ENCODE measurements at places on chromosomes 4 and X.

- DNase-seq: no peak
Measured at GRCh38 chr4:45453258-45453853, 670.5 kb downstream of the GABRG1 start.

DNA sequence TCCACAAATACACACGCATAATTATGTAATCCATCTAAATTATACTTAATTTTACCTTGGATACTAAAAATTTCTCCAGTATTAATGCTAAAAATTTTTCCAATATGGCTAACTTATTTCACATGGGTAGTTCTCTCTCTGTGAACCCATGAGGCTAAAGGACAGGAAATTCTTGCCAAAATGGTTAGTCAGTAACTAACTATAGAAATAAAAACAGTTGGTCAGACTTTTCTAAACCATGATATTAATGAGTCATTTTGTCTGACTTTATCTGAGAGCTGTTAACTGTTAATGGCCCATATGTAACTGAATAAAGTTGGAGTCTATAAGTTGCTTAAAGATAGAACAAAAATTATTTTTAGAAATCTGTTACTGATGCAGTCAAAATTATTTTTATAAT, 549.4 kb downstream of the TLL1 start:
- no peak for DNase-seq

- no peak for DNase-seq
Measured at GRCh38 chrX:53280331-53281320, 758 bp downstream of the IQSEC2 start.

GRCh38 chrX:54093571-54093970, 49.3 kb upstream of the PHF8 start:
- no peak for DNase-seq

DNA sequence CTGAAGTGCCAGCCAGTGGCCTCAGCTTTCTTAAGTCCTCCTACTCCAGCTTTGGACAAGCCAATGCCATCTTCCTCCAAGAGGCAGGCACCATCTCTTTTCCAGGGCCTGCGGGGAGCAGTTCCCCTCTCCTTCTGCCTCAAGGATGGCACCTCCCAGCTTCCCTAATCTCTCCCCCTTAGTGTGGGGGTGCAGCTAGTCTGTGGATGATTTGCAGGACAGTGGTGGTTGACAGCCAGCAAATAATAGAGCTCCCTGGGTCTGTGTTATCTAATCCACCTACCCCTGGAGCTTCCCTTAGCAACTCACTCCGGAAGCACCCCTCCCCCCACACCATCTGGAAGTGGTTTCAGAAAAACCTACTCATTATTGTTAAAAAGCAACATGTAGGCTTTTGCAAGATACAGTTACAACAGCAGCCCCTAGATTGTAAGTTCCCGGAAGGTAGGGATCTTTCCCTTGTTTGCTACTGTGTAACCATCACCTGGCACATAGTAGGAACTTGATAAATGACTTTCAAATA, 247.1 kb downstream of the BCOR start:
- no peak for DNase-seq

DNA sequence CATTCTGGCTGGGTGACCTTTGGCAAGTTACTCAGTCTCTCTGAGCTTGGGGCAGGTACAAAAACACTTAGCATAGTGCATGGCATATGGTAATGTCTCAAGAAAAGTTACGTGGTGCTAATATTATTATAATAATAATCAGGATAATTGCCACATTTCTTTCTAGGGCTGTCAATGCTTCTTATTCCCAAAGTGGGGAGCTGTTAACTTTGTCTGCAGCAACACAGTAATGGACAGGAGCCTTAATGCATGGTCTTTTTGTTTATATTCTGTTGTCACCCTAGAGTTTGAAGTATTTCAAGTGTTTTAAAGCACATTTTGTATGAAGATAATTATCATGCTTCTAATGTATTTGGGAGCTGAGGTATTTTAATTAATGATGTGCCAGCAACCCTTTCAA, 121.8 kb downstream of the FHIP1A start:
- DNase-seq: no peak

- no peak for DNase-seq
Measured at GRCh38 chr4:61200916-61201526, 895 bp downstream of the ADGRL3 start.

GRCh38 chr4:38202242-38202641, 242.0 kb downstream of the PTTG2 start:
- DNase-seq: no peak

DNA sequence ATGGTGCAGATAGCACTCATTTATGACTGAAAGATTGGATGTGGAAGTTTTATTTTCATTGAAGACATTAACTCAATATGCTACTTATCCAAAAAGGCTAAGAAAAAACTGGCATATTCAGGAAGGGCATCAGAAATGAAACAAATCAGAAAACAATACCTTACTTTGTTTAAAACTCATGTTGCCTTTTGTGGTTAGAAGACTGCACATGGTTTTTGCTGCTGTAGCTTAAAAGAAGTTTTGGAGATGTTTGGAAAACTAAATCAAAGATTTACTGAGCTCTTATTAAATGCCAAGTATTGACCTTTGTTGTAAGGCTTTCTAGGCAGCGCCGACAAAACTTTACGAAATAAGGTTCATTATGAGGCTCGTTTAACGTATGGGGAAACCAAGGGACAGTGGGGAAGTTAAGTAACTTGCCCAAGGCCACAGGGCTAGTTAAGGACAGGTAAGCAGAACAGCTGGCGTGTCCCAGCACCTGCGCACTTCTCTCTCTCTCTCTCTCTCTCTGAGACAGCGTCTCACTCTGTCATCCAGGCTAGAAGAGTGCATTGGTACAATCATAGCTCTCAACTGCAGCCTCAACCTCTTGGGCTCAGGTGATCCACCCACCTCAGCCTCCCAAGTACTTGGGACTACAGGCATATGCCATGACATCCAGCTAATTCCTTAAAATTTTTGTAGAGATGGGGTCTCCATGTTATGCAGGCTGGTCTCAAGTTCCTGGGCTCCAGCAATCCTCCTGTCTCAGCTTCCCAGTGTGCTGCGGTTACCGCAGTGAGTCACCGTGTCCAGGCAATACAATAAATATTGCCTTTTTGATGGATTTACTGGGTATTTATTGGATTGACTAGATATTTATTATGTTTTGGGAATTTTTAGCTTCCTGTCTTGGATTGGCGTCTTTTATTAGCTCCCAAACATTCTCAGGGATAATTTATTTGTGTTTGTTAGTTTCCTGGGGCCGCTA, 16.1 kb downstream of the LRP2BP start:
- DNase-seq: no peak

- DNase-seq: no peak
Measured at GRCh38 chr4:36692586-36692985, 411.2 kb downstream of the DTHD1 start.

- DNase-seq: no peak
Measured at GRCh38 chr4:740656-741282, 35.1 kb downstream of the PCGF3 start.

GRCh38 chr4:48153791-48154550, 19.9 kb upstream of the TXK start:
- DNase-seq: no peak

GRCh38 chr4:188127214-188127874, 11.9 kb upstream of the TRIML1 start:
- DNase-seq: no peak

GRCh38 chr4:17497890-17498523, 13.9 kb downstream of the QDPR start:
- no peak for DNase-seq

DNA sequence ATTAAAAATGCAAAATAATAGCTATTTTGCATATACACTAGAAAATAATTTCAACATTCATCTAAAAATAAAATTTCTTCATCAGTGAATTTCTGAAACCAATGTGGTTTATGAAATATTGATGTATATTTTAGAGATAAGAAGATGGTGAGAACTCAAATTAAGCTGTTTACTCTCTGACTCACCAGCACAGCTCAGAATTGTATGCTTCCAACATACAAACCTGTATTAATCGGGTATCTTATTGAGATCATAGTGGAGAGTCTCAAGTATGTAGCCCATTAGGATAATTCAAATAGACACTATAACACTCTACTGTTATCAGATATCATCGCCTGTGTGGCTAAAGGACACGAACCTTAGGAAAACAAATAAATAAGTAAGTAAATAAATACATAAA, 899.5 kb upstream of the INTU start:
- DNase-seq: no peak

Measured in stimulated activated CD4-positive, alpha-beta T cell treated with anti-CD3 and anti-CD28 coated beads, Interleukin-1b, Interleukin-23, amount 100 ng/mL, for 1 hour (primary cell).